Activated gamma-delta T cell treated with Interleukin-2 at 50 U/mL for 16 hours (primary cell): ENCODE measurements at places on chromosomes 5 and 9.

DNA sequence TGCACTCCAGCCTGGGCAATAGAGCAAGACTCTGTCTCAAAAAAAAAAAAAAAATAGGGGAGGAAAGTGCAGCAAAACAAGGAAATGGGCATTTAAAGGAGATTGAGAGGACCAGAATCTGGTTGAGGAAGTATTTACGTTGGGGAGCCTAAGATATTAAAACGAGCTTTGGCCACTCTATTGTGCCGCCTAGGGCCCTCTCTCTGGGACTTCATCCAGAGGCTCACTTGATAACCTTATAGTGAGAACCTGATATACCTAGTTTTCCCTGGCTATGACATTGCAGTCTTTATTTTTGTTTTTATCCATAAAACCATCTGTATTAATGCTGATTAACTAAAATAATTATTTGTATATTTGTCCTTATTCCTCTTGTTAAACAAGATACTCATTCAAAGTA, 213.6 kb downstream of the SAXO1 start:
- DNase-seq: no peak

DNA sequence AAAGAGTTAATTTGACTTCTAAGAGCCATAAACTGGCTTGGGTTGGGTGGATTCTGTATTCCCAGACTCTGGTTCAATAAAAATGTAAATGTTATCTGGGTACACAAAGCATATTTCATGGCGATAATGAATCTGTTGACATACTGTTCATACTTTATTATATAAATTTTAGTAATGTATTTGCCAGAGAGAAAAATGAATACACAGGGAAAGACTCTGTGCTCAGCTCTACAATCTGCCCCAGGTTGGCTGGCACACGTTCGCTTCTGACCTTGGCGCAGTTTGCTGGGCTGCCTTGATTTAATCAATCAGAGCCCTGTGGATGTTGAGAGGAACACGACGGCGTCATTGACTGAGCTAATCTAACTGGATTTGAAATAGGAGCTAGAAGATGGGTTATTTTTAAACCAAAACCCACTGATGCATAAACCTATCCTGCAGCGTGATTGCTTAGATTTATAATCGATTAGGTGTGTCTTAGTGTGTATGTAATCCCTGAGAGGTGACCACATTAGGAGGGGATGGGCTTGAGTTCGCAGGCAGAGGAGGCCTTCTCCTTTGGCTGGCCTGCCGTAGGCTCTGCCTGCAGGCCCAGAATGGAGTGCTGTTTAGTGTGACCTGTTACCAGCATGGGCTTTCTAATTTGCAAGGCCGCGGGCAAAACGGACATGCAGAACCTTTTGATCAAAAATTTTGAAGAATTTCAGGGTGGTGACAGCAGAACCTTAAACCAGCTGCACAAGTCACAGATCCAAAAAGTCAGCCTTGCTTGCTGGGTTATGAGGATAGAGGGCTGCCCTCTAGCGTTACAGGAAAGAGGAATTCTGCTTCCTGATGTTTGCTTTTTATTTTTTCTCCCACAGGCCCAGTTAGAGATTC, 3.9 kb upstream of the ADCY2 start:
- no peak for DNase-seq

GRCh38 chr5:18074961-18075360, 440.7 kb downstream of the TAF11L14 start:
- no peak for DNase-seq

- DNase-seq: no peak
Observed at GRCh38 chr9:17088566-17088965, 46.3 kb upstream of the CNTLN start.

DNA sequence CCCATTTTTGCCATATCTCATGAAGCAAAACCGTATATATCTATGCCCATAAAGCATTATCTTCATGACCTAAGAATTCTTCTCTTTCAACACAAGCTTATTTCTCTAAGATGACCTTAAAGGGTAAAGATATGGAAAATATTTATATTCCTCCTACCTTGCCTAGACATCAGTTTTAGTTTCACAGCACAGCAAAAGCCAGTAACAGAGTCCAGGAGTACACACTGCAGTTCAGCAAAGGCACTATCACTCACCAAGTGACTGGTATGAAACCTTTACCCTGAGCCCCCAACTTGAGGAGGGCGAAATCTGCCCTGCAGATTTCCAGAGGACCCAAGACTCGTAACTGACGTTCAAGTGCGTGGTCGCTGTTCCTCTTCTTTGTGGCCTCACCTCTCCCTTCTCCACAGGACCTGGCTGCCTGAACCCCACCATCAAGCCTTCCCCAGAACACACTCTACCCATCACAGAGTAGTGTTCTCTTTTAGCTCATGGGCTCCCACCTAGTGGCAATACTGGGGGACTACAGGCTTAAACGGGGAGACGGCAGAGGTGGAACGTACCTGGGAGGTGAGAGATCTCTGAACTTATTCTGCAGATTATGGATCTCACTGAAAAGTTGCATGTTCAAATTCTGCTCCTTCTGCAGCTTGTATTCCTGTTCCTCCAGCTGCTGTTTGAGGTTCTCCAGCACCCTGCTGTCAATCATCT, 141.0 kb downstream of the CDK5RAP2 start:
- DNase-seq: no peak

GRCh38 chr5:34789021-34789531, 49.9 kb upstream of the TTC23L start:
- no peak for DNase-seq

DNA sequence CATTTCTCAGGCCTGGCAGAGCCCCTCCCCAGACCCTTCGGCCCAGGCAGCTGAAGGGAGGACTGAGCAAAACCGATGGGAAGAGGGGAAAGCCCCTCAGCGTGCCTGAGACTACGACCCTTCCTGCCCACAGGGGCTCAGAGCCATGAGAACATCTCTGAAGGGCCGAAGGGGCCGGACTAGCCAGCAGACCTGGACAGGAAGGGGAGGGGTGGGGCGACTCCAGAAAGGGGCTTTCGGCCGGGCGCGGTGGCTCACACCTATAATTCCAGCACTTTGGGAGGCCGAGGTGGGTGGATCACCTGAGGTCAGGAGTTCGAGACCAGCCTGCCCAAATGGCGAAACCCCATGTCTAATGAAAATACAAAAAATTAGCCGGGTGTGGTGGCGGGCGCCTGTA, 85.8 kb upstream of the PHYKPL start:
- no peak for DNase-seq

- no peak for DNase-seq
Observed at GRCh38 chr5:179241764-179242370, 103.4 kb downstream of the ADAMTS2 start.

- no peak for DNase-seq
Observed at GRCh38 chr9:122420315-122420714, 49.5 kb downstream of the PTGS1 start.

GRCh38 chr5:115229606-115230005, 33.1 kb downstream of the PGGT1B start:
- no peak for DNase-seq

DNA sequence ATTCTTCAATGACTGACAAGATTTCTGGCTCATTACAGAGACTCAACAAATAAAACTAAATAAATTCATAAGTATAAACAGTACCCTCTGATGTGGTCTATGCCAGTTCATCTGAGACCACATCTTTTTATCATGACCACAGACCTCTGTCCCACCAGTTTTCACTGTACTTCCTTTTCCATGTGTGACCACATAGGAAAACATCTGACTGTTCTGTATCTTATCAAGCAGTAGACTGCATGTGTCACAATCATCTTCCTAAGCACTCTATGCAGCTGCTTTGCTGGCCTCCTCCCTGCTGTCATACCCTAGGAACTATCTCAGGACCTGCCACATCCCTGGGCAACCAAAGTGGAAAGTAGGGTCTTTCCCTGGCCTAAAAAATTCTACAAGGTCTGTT, 205.0 kb upstream of the ZNF462 start:
- DNase-seq: no peak

DNA sequence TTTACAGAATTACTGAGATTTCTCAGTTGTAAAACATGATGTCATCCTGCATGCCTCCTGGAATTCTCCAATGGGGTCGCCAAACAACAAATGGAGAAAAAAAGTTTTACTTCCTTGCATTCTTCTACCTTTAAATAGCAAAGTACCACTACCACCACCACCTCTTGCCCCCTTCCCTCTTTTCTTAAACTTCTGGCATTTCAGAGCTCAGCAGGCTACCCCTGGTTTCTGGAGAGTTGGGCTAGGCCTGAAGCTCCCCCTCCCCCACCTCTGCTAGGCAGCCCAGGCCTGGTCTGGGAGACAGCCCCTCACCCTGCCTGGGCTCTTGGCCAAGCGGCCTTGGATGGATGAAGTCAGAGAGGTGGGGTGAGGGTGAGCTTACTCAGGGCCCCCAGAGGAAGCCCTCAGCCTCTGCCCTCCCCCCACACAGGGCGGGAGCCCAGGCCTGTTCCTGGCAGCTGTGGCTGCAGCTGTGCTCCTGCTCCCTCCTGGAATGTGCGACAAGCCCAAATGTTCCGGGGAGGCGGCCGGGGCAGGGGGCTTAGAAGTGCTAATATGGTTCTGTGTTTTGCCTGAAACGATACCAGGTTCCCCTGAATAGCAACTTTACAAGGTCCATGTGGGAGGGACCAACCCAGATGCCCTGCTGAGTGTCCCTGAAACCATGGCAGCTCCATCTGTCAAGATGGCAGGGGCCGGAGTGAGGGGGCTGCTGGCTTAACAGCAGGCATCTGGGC, 6.0 kb upstream of the CCIN start:
- no peak for DNase-seq

DNA sequence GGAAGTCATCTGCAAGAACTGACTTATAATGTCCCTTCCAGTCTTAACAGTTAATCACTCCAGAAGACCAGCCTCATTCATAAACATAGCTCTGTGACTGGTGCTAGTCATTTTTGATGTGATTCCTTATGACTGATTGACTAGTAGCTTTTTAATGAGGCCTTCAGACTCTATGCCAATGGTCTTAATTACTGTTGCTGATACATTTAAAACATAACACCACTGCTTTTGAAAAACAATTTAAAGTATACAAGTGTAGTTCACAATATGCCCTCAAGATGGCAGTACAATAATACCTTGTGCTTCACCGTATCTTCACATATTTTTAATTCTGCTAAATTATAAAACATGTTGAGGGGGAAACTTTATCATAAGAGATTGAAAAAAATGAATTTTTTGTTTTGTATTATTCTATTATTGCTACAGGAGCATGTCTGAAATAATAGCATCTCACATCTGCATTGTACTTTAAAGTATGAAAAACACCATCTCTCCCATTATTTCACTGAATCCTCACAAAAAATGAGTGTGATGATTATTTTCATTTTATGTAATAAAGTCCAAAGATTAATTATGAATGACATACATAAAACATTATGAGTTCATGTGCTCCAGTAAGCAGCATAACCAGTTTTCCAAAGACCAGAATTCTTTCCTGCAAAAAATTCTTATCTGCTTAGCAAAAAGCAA, 55.2 kb upstream of the SHISAL2B start:
- no peak for DNase-seq

DNA sequence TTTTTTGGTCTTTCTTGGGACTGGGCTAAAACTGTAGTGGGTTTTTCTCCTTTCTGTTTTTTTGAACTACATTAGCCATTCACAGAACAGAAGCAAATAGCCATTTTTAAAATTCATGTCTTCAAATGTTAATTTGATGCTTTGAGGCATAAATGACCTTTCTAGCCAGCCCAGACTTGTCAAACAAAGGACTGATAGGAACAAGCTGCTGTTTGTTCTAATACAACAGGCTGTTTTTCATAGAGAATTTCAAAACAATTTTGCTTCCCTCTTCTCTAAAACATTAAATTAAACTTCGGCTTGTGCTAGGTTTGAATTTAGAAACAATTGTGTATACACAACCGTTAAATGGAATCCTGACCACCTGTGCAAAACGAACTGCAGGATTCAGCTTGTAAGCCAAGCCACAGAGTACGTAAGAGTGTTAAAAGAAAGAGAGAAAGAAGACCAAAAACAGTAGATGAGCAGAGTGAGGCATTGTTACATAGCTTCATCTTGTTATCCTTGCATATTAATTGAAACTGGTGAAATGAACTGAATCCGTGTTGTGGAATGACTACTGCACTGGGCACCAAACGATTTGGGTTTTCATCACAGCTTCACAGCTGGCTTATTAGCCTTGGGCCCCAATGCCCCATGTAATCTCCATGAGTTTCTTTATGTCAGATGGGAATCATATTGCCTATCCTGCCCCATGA, 100.0 kb downstream of the ZSWIM6 start:
- DNase-seq: no peak

GRCh38 chr9:136175616-136176197, 29.2 kb downstream of the LHX3 start:
- no peak for DNase-seq
